ENCODE measurements at places on chromosomes 3 and 15.

GRCh38 chr15:69871511-69872134, 226.1 kb downstream of the TLE3 start:
- DNase-seq: no peak

DNA sequence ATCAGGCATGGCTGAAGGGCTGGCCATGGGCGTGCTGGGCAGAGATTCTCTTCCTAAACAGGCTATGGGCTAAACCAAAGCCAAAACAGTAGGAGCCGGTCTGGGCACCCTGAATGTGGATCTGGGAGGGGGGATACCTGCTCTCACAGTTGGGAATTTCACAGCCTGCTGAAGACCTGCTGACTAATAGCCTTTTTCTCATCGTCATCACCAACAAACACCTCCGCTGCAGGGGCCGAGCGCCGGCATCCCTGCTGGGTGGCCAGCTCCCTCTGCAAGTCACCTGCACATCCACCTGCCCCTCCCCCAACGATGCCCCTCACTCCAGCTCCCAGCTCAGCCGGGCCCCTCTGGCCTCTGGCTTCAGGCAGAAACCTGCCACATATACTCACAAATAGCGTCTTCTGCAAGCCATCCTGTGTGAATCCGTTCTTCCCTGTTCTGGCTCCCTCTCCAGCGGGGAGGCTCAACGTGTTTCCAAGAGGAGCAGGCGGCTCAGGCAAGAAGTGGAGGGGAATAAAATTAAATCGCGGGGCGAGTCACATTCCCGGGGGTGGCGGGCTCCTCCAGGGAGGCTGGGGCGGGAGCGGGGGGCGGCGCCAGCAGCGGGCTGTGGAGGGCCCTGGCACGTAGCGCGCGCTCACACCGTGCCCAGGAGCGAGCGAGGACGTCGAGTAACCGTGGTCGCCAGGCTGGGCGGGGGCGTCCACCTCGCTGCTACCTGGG, 466 bp downstream of the IQSEC1 start:
- DNase-seq: no peak

- DNase-seq: no peak
These were observed 316.7 kb downstream of the CLSTN2 start for GRCh38 chr3:140251678-140252077.

DNA sequence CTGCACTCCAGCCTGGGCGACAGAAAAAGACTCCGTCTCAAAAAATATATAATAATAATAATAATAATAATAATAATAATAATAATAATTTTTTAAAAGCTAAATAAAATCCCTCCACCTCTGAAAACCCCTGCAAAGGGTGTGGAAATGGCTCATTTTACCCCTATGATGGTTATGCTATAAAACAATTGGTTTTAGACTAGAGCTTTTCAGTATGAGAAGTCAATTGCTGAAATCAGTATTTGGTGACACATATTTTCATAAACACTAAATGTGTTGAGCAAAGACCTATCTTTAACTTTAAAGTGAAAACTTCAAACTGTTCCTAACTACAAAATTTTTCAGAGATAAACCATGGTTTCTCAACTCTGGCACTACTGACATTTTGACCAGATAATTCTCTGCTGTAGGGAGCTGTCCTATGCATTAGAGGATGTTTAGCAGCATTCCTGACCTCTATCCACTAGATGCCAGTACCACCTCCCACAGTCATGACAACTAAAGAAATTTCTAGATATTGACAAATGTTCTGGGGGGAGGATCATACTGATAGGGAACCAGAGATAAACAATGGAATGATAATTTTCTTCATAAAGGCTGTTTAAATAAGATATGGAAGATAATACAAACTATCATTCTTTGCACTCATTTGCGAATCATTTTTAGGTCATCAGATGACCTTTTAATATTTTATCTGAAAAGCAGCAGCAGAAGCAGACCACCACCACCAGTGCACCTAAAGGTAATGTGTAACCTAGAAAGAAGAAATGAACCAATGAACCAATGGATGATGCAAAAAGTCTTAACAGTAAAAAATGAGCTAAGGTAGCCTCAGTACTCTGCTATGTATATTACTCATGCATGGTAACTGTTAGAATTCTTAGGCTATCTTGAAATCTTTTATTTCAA, 13.8 kb downstream of the PTPN9 start:
- no peak for DNase-seq

GRCh38 chr15:96230526-96231181, 99.8 kb upstream of the NR2F2 start:
- no peak for DNase-seq

DNA sequence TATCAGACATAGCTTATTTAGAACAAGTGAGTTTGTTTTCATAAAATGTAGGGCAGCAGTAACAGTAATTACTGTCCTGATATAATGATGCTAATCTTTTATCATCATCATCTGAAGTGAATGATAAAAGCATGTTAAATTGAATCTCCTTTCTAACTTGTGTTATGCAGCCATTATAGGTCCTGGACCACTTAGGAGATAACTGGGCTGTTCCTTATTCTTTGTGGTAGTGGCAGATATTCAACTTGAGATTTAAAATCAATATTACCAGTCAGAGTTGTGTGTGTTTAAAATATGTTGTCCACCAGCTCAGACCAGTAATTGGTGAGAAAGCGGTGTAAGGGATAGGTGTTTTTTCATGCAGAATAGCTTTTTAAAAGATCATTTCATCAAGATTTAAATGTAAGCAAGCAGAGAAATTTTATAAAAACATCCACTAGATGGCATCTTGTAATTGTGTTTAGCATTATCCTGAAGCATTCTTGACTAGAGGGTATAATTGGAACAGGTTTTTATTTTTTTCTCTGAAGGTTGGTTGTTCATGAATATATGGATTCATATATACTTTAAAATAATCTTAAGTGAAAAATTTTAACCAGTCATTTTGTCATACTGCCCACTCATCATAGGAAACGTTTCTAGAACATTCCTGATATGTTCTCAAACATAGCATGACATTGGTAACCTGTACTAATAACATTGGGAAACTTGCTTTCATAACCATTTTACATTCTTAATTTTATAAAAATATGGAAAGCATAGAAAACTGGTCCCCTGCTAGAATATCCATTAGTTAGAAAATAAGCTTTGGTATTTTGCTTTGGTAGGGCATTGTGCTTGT, 153.9 kb downstream of the BBX start:
- DNase-seq: no peak

GRCh38 chr3:50322386-50323091, at the start of gene HYAL2:
Gene HYAL2, minus strand, starts transcription at chr3:50322745. Its CDS starts 2,256 bp downstream, at chr3:50320489.
- no peak for DNase-seq

- no peak for DNase-seq
These were observed 161.8 kb upstream of the BFSP2 start for GRCh38 chr3:133238015-133238414.

DNA sequence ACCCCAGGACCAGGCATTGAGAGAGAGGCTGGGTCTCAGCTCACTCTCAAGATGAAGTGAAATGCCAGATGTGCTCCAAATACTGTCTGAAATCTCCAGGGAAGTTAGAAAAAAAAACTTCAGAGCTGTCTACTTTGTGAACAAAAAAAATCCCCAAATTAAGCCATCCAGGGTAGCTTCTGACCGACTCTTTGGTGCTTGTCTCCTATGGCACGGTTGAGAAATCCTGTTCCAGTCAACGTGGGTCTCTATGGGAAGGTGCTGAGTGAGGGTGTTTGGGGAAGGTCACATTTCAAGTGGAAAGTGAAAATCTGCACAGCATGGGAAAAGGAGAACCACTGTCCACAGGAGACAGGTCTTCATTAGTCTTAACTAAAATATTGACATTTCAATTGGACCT, 322.5 kb upstream of the CFAP20DC start:
- DNase-seq: no peak

GRCh38 chr3:69462826-69463100, 76.9 kb upstream of the FRMD4B start:
- no peak for DNase-seq

DNA sequence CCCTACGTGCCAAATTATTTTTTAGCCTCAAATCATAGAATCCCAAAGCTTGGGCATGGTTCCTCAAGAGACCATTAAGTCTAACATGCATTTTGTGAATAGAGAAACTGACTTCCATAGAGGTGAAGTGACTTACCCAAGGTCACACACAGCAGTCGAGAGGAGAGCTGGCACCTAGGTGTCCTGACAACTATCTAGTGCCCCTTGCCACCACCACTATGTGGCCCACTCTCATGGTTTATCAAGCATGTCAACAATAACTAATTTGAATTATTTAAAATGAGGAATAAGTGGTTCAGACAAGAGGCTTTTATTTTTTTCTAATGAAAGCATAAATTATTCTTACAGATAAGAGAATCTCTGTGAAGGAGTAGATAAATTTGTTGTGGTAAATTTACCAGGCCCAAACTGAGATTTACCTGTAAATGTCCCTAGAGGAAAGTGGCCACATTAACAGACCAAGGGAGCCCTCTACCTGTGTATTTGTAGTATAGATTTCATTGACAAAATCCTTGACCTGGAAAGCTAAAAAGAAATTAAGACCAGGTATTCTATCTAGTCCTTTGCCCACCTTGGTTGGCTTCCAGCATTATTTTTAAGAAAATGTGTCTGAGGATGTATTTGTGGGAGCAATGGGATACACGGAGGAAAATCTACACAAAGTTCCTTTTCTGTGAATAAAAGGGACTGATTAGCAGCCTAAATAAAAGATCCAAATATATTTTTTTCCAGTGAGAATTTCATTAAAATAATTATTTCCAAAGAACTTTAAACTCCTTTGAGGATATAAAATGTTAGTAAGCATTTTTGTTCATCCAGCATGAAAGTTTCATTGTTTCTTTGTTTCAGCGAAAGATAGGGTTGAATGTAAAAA, 49.1 kb downstream of the IQCH start:
- DNase-seq: peak; percentile 3

GRCh38 chr3:9866639-9867038, 13.4 kb downstream of the CIDEC start:
- peak; percentile 1 for DNase-seq

- no peak for DNase-seq
These were observed 238.8 kb downstream of the PDCD6IP start for GRCh38 chr3:34037260-34037659.

All from NCI-H446 (cell line).